CD4-positive, alpha-beta memory T cell (primary cell): ENCODE measurements at places on chromosomes 5 and 9. TPM values are rescaled to one million over a fixed set of nuclear protein-coding genes. Genes with fewer than 3 reads are reported as not detected.

- H3K4me1 ChIP-seq = no peaks in the 10 kb centered on the region
- H3K4me3 ChIP-seq = no peak overlapping the region
- DNase-seq = no peak
- no peaks in the 10 kb centered on the region for H3K36me3 ChIP-seq
- no peaks in the 10 kb centered on the region for H3K27me3 ChIP-seq
Observed at GRCh38 chr5:90707698-90708097, 149.1 kb downstream of the ADGRV1 start.

DNA sequence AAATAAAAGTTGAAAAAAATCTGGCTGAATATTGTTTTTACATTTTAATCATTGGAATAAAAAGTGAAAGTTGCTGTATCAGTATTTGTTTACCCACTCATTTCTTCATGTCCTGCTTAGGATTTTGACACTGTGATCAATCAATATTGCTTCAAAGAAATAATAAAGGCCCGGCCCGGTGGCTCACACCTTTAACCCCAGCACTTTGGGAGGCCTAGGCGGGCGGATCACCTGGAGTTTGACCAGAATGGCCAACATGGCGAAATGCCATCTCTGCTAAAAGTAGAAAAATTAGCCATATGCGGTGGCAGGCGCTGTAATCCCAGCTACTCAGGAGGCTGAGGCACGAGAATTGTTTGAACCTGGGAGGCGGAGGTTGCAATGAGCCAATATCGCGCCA, 93.7 kb upstream of the CTNND2 start:
- no peak overlapping the region for H3K27ac ChIP-seq
- no peak for DNase-seq
- no peaks in the 10 kb centered on the region for H3K36me3 ChIP-seq
- H3K27me3 ChIP-seq = no peaks in the 10 kb centered on the region

DNA sequence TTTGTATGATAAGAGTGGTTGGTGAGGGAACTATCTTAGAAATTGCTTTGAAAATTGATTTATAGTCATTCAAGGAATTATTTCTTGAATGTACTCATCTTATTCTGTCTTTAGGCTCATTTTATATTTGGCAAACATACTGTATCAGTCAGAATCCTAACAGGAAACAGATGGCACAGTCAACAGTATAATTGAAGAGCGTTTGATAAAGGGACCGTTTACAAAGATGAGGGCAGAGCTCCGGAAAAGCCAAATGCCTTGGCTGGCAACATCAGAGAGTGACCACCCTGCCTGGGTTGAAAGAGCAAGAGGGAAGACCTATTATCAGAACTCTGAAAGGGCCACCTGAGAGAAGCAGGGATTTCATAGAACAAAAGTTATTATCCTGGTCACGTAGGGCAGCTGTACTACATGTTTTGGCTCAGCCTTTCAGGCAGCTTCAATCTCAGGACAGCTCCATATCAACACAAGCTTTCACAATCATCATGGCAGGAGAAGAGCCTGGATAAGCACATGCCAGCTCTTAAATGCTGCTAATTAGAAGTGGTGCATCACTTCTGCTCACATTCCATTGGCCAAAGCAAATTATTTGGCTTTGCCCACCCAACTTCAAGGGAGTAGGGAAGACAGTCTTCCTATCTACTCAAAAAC, 47.2 kb upstream of the ARL15 start:
- H3K4me3 ChIP-seq = no peak overlapping the region
- no peaks in the 10 kb centered on the region for H3K27me3 ChIP-seq

HARS2 gene
- 61.6 TPM for total RNA-seq

- no peak overlapping the region for H3K27ac ChIP-seq
- no peaks in the 10 kb centered on the region for H3K36me3 ChIP-seq
- H3K4me1 ChIP-seq = no peaks in the 10 kb centered on the region
- no peak overlapping the region for H3K4me3 ChIP-seq
- DNase-seq = no peak
Observed at GRCh38 chr5:104628911-104629310, 1066.3 kb upstream of the NUDT12 start.

- H3K27me3 ChIP-seq = no peaks in the 10 kb centered on the region
- no peak overlapping the region for H3K27ac ChIP-seq
- DNase-seq = no peak
- no peaks in the 10 kb centered on the region for H3K4me1 ChIP-seq
- no peak overlapping the region for H3K4me3 ChIP-seq
- no peaks in the 10 kb centered on the region for H3K36me3 ChIP-seq
Observed at GRCh38 chr5:16312785-16313184, 133.2 kb upstream of the MARCHF11 start.

- no peaks in the 10 kb centered on the region for H3K27me3 ChIP-seq
- H3K27ac ChIP-seq = no peak overlapping the region
- no peaks in the 10 kb centered on the region for H3K4me1 ChIP-seq
- H3K36me3 ChIP-seq = no peaks in the 10 kb centered on the region
- no peak overlapping the region for H3K4me3 ChIP-seq
Observed at GRCh38 chr5:133250527-133250926, 198.7 kb downstream of the HSPA4 start.

GRCh38 chr5:127088251-127088650, 14.9 kb upstream of the C5orf63 start:
- no peak overlapping the region for H3K27ac ChIP-seq
- H3K27me3 ChIP-seq = no peaks in the 10 kb centered on the region
- H3K36me3 ChIP-seq = no peaks in the 10 kb centered on the region
- H3K4me3 ChIP-seq = no peak overlapping the region
- no peaks in the 10 kb centered on the region for H3K4me1 ChIP-seq
- DNase-seq = no peak

DNA sequence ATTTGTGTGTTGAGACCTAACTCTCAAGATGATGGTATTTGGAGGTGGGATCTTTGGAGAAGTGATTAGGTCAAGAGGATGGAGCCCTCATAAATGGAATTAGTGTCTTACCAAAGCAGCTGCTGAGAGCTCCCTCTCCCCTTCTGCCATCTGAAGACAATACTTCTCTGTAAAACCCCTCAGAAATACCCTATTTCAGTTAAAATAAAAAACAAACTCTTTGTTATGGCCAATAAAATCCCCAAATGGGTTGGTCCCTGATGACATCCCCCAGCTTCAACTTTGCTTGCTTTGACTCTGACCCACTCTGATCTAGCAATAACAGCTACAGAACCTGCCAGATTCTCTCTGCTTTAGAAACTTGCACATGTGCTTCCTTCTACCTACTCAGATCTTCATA, 100.9 kb downstream of the SNCAIP start:
- H3K4me1 ChIP-seq = no peaks in the 10 kb centered on the region
- no peak for DNase-seq
- no peaks in the 10 kb centered on the region for H3K27me3 ChIP-seq
- H3K27ac ChIP-seq = no peak overlapping the region
- no peaks in the 10 kb centered on the region for H3K36me3 ChIP-seq

CAPSL gene
- not detected for total RNA-seq

GRCh38 chr5:93902288-93902687, 160.9 kb upstream of the POU5F2 start:
- DNase-seq = no peak
- no peak overlapping the region for H3K27ac ChIP-seq
- H3K4me3 ChIP-seq = no peak overlapping the region
- no peaks in the 10 kb centered on the region for H3K27me3 ChIP-seq
- no peaks in the 10 kb centered on the region for H3K4me1 ChIP-seq
- no peaks in the 10 kb centered on the region for H3K36me3 ChIP-seq

- H3K4me1 ChIP-seq = peaks cover 13% of the 10 kb centered on the region
- H3K36me3 ChIP-seq = no peaks in the 10 kb centered on the region
- no peak overlapping the region for H3K4me3 ChIP-seq
- H3K27me3 ChIP-seq = no peaks in the 10 kb centered on the region
- no peak for DNase-seq
Observed at GRCh38 chr5:54981928-54982327, 3.5 kb downstream of the ESM1 start.

- no peak overlapping the region for H3K4me3 ChIP-seq
- H3K27ac ChIP-seq = no peak overlapping the region
- H3K27me3 ChIP-seq = no peaks in the 10 kb centered on the region
- no peak for DNase-seq
Observed at GRCh38 chr5:15492545-15492944, 7.4 kb upstream of the FBXL7 start.

GRCh38 chr5:6943197-6944112, 230.2 kb downstream of the TENT4A start:
- no peaks in the 10 kb centered on the region for H3K36me3 ChIP-seq
- H3K27ac ChIP-seq = no peak overlapping the region

GRCh38 chr9:89638893-89639292, 34.1 kb downstream of the GADD45G start:
- H3K4me1 ChIP-seq = no peaks in the 10 kb centered on the region
- no peak for DNase-seq
- no peaks in the 10 kb centered on the region for H3K36me3 ChIP-seq
- no peaks in the 10 kb centered on the region for H3K27me3 ChIP-seq
- no peak overlapping the region for H3K27ac ChIP-seq

DNA sequence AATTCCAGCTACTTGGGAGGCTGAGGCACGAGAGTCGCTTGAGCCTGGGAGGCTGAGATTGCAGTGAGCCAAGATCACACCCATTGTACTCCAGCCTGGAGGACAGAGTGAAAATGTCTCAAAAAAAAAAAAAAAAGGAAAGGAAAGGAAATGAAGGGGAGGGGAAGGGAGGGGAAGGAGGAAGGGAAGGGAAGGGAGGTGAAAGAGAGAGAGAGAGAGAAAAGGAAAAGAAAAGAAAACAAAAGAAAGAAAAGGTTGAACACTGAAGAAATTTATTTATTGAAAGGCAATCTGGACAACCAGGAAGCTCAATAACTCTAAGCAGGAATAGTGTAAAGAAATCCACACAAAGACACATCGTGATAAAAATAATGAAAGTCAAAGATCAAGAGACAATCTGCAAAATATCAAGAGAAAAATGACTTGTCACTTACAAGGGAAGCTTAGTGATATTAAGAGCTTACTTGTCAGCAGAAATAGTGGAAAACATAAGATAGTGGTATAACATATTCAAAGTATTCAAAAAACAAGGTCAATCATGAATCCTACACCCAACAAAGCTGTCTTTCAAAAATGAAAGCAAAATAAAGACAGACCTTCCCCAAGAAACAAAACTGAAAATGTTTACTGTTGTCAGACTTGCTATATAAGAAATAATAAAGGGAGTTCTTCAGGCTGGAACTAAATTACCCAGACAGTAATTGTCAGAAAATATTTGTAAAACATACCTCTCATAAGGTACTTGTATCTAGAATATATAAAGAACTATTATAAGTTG, 10.9 kb upstream of the RIMOC1 start:
- H3K36me3 ChIP-seq = no peaks in the 10 kb centered on the region
- DNase-seq = no peak
- H3K27ac ChIP-seq = no peak overlapping the region
- H3K4me1 ChIP-seq = no peaks in the 10 kb centered on the region
- no peak overlapping the region for H3K4me3 ChIP-seq

DNA sequence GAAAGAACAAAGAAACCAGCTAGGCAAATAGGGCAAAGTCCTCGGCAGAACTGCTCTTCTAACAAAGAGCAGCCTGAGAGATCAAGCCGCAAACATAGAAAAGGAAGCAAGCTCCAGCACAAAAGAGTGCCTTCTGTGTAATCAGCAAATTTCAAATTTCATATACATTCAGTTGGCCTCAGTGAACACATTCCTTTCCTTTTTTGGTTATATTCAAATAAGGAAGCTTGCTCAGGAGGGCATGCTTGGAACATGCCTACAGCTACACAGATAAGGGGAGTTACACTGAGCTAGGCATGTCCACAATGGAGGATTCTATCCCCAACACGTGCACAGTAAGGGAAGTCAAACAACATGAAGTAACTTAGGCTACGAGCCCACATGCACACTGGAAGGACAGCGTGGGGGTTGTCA, 23.4 kb downstream of the IL33 start:
- H3K4me1 ChIP-seq = no peaks in the 10 kb centered on the region
- H3K4me3 ChIP-seq = no peak overlapping the region
- DNase-seq = no peak
- H3K27me3 ChIP-seq = no peaks in the 10 kb centered on the region

DNA sequence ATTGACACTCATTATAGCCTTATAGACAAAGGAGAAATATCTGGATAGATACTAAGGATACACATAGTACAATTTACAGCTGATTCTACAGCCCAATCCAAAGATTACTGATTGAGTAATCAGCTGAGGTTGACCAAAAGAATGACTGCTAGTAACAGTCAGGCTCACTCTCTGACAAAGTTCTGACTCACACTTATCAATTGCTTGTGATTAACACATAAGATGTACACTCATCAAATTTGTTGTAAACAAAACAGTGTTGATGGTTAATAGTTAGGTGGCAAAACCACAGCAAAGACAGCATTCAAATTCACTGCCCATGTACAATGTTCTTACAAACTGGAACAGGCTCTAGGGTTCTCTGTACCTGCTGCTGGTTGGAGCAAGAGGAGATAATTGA, 422.7 kb downstream of the TLE1 start:
- H3K4me3 ChIP-seq = no peak overlapping the region
- no peak for DNase-seq
- no peaks in the 10 kb centered on the region for H3K36me3 ChIP-seq
- no peak overlapping the region for H3K27ac ChIP-seq

DNA sequence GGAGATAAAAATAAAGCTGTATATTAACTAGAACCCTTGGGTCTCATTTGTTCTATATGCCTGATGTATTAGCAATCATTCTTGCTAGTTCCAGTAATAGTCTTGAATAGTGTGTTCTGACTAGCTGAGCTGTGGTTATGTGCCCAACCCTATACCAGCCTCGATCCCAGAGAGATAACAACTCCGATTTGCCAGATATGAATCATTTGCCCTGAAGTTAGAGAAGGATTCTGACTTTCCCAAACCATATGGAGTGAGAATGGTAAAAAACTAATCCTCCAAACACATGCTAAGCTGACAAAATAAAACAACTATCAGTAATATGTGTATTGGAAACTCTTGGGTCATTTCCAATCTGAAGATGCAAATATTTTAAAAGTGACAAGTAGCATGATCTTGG, 64.8 kb downstream of the ALDH1A1 start:
- no peaks in the 10 kb centered on the region for H3K4me1 ChIP-seq
- H3K27ac ChIP-seq = no peak overlapping the region
- no peaks in the 10 kb centered on the region for H3K36me3 ChIP-seq
- no peak overlapping the region for H3K4me3 ChIP-seq
- no peaks in the 10 kb centered on the region for H3K27me3 ChIP-seq

DNA sequence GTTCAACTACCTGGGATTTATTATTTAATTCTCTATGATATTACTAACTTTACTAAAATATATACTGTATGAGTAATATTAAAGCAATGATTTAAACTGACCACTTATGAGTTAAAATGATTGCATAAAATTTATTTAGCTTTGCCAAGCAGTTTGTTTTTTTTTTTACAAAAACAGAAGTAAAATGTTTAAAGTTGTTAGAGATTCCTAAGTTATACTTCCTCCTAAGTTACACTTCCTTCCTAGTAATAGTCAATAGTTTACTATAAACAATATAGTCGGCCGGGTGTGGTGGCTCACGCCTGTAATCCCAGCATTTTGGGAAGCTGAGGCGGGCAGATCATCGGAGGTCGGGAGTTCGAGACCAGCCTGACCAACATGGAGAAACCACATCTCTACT, 23.7 kb upstream of the LRRC19 start:
- no peaks in the 10 kb centered on the region for H3K36me3 ChIP-seq
- no peak overlapping the region for H3K27ac ChIP-seq
- H3K4me1 ChIP-seq = no peaks in the 10 kb centered on the region
- H3K4me3 ChIP-seq = no peak overlapping the region
